Kidney (tissue), 22 donors: ENCODE measurements at places on chromosomes 4 and X. TPM values are rescaled to one million over a fixed set of nuclear protein-coding genes. Genes with fewer than 3 reads are reported as not detected.

DNA sequence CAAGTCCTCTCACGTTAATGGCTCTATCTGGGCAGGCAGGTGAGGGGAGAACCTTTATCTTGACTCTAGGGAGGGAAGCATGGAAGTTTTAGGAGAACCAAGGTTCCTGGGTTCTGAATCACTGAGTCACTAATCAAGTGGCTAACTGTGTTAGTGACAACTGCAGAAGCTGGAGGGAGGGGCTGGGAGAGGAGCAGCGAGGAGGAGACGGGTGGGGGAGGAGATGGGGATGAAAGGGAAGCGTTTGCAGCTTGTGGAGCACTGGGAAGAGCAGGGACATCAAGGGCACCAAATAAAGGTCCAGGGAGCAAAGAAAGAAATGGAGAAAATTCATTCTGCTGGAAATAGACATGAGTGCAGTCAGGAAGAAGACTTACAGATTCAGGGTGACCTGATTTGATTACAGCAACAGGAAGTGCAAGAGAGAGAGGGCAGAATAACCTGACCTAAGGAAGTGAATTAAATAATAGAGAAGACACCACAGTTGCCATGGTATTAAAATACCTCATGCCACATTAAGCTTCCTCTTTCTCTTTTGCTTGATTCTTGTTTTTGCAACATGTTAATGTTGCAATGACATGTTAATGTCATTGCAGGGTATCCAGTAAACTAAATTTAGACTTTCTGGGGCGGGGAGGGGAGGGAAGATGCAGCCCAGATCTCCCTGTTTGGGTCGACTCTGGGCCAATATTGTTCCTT, 4.5 kb upstream of the SETD7 start:
- H3K36me3 ChIP-seq: no peaks in the 10 kb centered on the region
- H3K4me1 ChIP-seq: no peaks in the 10 kb centered on the region
- peak; percentile 43 for DNase-seq
- H3K27ac ChIP-seq: no peak overlapping the region

- DNase-seq: no peak
- H3K4me3 ChIP-seq: no peak overlapping the region
- H3K27ac ChIP-seq: no peak overlapping the region
- no peaks in the 10 kb centered on the region for H3K36me3 ChIP-seq
- no peaks in the 10 kb centered on the region for H3K4me1 ChIP-seq
Observed at GRCh38 chr4:65014078-65014477, 604.8 kb upstream of the TECRL start.

DNA sequence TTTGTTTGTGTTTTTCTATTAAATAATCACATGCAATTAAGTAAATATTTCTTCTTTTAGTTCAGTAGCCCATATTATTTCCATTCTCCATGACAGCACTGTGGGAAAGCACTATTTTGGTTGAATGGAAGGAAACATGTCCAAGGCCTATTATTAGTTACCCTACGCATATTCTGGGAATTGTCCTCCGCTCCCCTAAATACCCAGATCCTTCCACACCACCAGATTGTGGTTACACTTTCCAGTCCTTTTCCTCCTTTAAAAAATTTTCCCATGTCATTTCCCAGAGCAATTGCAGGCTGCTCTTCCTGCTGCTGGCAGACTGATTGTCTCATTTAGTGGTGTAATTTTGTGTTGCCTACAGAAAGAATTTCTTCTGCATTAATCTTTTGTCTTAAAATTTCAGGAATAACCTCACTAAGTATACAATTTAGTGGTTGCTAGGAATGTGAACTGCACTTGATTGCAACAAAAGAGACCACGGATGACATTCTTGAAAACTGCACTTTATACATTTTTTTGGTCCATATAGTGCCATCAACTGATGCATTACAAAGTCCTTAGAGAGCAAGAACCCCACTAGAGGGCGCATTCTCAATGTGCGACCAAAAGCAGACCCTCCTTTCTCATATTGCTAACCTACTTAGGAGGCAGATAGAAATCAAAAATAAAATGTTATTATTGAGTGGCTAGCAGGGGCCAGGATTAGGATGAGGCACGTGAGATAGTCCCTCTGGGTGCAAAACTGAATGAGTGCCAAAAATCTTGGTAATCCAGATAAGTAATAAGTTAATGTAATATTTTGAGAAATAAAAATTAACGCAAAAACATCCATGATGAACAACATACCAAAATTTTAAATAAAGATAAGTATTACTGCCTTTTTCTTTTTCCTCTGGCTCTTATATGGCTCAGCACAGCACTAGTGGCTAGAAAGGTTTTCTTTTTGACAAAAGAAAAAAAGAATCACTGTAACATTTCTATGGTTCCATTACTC, 98.8 kb upstream of the IQCM start:
- DNase-seq: peak; percentile 40
- H3K27me3 ChIP-seq: no peaks in the 10 kb centered on the region
- H3K36me3 ChIP-seq: no peaks in the 10 kb centered on the region
- H3K4me1 ChIP-seq: no peaks in the 10 kb centered on the region
- H3K4me3 ChIP-seq: no peak overlapping the region

- no peak overlapping the region for H3K4me3 ChIP-seq
- no peaks in the 10 kb centered on the region for H3K27me3 ChIP-seq
- H3K36me3 ChIP-seq: no peaks in the 10 kb centered on the region
- no peak overlapping the region for H3K27ac ChIP-seq
- peak; percentile 56 for DNase-seq
- H3K4me1 ChIP-seq: no peaks in the 10 kb centered on the region
Observed at GRCh38 chrX:68978655-68979054, 149.8 kb downstream of the EFNB1 start.

GRCh38 chr4:182215148-182215547, 28.1 kb upstream of the TENM3 start:
- DNase-seq: no peak
- H3K27ac ChIP-seq: no peak overlapping the region
- H3K27me3 ChIP-seq: no peaks in the 10 kb centered on the region
- H3K36me3 ChIP-seq: no peaks in the 10 kb centered on the region
- H3K4me3 ChIP-seq: no peak overlapping the region

- no peaks in the 10 kb centered on the region for H3K36me3 ChIP-seq
- H3K4me3 ChIP-seq: no peak overlapping the region
- DNase-seq: no peak
- no peaks in the 10 kb centered on the region for H3K4me1 ChIP-seq
Observed at GRCh38 chr4:7358100-7358735, 76.5 kb downstream of the PSAPL1 start.

DNA sequence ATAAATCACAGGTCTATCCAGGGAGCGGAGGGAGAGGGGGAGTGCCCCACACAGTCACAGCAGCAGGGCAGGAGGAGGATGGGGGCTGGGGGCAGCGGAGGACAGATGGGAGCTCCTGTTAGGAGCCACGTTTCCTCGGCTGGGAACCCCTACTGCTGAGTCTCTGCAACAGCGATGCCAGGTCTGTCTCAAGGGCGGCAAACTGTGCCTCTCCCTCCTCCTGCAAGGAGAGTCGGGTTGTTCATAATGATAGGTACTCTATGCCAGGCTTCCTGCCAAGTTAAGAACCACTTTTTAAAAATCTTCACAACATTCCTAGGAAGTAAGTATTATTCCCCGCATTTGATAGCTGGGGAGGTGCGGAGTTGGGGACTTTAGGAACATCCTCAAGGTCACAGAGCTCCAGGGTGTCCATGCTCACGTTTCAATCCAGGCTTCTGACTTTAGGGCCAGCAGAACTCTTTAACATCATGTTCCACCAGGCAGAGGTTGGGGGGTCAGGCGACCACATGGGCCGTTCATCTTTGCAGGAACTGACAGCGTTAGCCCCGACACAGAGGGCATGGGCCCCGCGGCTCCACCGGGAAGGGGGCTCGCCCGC, 98.3 kb upstream of the MAML3 start:
- peak overlapping the region; percentile 17 for H3K4me3 ChIP-seq
- peak overlapping the region; percentile 55 for H3K27ac ChIP-seq
- no peaks in the 10 kb centered on the region for H3K27me3 ChIP-seq
- no peaks in the 10 kb centered on the region for H3K36me3 ChIP-seq

DNA sequence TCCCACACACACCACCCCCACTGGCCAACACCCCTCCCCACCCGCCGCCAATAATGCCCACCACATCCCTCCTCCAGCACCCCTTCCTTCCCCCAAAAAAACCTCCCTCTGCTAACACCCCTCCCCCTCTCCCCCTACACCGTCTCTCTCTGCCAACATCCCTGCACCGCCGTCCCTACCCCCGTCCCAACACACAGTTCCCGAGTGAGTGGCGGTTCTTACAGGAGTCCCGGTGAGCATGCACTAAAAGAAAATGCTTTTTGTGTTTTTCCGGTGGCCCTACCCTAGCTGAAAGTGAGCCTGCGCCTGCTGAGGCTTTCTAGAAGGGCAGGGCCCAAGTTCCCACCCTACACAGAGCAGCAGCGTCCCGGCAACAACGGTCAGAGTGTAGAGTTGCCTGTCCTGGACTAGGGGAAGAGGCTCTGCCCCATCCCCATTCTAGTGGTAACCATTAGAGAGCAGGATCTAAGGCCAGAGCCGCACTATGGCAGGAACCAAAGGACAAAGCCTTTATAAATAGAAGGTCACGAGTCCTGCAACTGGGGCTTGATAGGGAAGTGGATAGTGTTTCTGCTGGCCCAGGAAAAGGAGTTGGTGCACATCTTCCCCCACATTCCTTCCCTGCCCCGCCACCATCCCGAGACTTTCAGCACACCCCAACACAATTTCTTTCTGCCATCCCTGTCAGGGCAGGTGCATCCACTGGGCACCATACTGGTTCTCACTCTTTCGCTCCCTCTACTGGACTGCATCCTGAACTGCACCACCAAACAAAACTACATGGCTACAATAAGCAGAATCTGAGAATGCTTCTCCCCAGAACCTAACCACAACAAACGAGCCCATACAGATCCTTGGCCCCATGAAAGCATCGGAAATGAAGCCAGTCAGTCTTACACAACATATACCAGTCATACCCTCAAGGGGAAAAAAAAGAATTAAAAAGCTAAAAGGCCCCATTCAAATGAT, 78.1 kb upstream of the PAGE3 start:
- no peak overlapping the region for H3K27ac ChIP-seq
- H3K36me3 ChIP-seq: no peaks in the 10 kb centered on the region
- H3K4me1 ChIP-seq: no peaks in the 10 kb centered on the region
- DNase-seq: no peak

DNA sequence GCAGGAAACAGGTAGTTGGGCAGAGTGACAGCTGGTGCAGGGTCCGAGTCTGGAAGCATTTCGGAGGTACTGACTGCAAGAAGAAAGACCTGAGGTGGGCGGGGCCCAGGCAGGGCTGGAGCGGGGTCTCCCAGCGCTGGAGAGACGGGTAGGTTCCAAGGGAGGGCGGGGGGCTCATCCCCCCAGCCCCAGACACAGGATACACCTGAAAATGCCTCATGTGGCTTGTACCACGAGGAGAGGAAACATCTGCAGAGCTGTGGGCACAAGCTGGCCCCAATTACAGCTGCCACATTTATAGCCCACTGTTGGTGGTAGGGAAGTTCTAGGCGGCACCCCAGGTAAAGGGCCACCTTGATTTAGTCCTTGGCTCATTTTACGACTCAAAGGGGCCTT, 38.0 kb downstream of the ELF4 start:
- H3K36me3 ChIP-seq: no peaks in the 10 kb centered on the region
- no peaks in the 10 kb centered on the region for H3K4me1 ChIP-seq
- no peak for DNase-seq

DNA sequence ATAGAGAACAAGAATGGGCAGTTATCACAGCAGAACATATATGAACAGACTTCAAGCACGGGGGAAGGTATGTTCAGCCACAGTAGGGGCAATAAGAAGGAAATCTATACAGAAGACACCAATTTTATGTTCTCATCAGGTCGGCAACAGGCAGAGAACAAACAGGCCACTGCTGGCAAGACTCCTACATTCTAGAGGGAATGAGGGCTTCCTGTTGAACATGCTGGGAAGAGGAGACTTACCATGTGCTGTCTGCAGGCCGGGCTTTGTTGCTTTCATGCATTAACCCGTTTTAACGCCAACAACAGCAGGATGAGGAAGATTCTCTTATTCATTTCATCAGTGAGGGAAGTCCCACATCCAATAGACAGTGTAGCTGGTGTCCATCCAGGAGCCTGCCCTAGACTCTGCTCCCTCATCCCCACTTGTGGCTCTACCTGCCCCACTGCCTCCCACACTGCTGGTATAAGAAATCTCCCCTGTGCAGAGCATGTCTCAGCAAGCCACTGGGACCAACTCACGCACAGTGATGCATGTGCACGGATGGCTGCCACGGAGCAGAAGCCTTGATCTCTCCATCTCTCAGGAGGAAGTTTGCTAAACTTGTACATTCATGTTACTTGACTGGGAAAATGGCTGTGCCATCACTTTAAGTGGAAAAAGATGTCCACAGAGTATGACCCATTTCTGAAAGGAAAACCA, 84.5 kb downstream of the ACOX3 start:
- no peaks in the 10 kb centered on the region for H3K36me3 ChIP-seq
- no peak for DNase-seq
- H3K4me3 ChIP-seq: no peak overlapping the region
- no peaks in the 10 kb centered on the region for H3K27me3 ChIP-seq

DNA sequence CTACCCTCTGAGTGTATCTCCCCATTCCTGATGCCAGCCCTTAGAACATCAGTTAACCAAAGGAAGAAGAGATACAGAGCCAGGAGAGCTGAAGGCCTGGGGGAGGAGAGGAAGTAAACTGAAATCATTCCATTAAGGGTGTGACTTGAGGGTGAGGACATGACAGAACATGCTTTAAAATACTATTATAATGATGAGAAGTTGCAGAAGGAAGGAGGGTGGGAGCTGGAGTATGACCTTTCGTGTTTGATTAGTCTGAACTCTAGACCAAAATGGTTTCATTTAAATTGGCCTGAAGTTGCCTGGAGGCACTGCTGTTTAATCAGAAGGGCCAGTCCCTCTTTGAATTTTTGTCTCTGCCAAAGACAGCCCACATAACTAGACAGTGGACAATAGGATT, 11.4 kb downstream of the INTS6L start:
- H3K36me3 ChIP-seq: no peaks in the 10 kb centered on the region
- no peak overlapping the region for H3K4me3 ChIP-seq
- peaks cover 4% of the 10 kb centered on the region for H3K4me1 ChIP-seq
- no peak overlapping the region for H3K27ac ChIP-seq
- H3K27me3 ChIP-seq: no peaks in the 10 kb centered on the region

HELT gene
- polyA plus RNA-seq: 0.37 TPM

ASB11 gene
- polyA plus RNA-seq: not detected

NEUROG2 gene
- not detected for polyA plus RNA-seq

DRP2 gene
- not detected for polyA plus RNA-seq

TRIML2 gene
- not detected for polyA plus RNA-seq

PNPLA4 gene
- 45.3 TPM for polyA plus RNA-seq
